ENCODE measurements at places on chromosomes 7 and 10.

DNA sequence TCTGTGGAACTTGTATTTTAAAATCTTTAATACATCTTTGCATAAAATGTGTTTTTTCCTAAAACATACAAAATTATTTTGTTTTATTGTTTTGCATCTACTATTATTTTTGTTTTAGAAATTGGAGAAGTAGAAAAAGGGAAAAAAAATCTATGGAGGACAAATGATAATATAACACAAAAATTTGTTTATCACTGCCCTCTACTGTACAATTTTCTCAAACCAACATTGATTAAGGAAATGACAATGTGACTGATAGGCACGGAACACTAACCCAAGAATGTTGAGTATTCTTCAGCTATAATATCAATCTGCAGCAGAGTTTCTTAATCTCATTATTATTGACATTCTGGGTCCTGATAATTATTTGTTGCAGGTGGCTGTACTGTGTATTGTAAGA lies 9.5 kb upstream of the ING3 start:
- peak; percentile 36 for DNase-seq

DNA sequence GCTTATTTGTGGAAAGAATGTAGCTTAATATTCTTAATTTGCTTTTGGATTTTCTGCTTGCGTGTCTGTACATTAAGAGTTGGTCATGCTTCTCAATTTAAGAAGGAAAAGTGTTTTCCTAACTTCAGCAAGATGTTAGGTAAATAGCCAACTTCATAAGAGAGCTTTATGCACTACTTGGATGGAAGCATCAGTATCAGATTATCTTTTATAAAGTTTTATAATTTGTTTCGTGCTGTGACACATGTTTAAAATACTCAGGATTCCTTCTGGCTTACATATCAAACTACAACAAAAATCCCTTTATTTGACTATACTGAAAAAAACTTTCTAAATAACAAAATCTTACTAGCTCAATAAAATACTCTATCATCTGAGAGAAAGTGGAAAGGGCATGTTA lies 34.8 kb upstream of the AGR2 start:
- no peak for DNase-seq

DNA sequence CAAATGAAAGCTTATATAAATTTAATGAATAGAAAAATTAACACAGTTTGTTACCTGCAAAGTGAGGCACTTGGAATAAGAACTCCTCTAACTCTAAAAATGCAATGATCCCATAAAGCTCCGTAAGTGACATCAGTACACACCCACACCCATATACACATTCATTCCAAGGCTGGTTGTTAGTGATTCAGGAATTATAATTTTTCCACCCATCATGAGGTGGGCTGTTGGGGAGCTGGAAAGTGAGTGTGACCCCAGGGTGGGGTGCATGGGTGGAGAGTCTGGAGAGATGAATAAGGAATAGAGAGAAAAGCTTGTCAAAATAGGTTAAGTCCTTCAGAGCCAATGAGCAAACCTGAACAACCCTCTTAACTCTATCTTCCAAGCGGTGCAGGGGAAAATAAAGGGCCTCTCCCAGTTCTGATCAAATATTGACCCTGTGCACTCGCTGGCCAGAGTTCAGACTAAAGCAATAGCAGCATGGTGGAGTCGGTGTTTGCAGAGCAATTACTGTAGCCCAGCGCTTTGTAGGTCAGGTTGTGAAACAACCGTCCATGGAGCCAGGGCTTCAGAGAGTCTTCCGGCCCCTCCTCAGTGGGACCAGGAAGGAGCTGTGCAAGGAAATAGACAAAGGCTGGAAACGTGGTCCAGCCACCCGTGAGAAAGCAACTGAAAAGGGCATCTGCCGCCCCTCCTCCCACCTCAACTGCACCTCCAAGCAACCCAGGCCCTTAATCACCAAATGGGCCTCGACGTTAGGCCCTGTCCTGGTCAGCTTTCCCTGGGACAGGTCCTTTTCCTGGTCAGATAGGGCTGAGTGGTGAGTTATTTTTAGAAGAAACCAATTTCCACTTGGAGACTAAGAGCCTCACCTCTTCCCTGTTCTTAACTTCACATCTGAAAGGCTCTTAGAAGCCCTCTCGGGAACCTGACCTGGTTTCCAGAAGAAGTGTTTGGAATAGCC lies 61.2 kb downstream of the SH3PXD2A start:
- no peak for DNase-seq

DNA sequence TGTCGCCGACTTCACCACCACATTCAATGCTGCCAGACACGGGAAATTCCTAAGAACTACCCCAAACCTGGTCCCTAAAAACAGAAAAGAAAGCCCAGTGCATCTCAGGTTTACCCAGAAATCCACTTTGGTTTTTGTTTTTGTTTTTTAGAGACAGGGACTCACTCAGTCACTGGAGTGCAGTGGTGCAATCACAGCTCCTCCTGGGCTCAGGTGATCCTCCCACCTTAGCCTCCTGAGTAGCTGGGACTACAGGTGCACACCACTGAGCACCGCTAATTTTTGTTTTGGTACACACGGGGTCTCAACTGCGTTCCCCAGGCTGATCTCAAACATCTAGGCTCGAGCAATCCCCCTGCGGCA lies 22.8 kb downstream of the MAD1L1 start:
- DNase-seq: no peak

- no peak for DNase-seq
Measured at GRCh38 chr10:133445751-133446708, 7.7 kb upstream of the SCART1 start.

DNA sequence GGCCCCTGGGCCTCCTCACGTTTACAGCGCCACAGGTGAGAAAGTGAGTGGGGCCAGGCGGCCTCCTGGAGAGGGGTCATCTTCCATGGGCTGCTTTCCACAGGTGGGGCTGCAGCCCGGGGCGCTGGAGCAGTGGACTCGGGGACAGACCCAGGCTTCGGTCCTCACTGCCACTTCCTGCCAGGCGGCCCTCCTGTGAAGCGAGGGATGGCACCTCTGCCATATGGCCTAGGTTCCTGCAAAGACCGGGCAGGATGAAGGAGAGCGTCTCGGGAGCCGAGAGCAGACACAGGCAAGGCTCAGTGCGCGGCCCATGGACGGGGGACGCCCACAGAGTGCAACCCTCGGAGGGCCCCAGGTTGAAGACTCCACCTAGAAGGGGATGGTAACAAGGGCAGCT lies 106.8 kb downstream of the MAD1L1 start:
- DNase-seq: no peak

GRCh38 chr7:118298771-118299170 lies 74.3 kb downstream of the ANKRD7 start:
- DNase-seq: no peak

DNA sequence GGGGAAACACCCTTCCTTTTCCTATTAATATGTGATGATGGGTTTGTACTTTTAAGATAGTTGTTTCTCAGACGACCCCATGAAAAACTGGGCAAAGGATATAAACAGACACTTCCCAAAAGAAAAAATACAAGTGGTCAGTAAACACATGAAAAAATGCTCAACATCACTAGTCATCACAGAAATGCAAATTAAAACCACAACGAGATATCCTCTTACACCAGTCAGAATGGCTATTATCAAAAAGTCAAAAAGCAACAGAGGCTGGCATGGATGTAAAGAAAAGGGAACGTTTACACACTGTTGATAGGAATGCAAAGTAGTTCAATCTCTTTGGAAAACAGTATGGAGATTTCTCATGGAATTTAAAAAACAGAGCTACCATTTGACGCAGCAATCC lies 111.4 kb upstream of the ZEB1 start:
- DNase-seq: no peak

GRCh38 chr10:127797339-127797738 lies 60.4 kb downstream of the FOXI2 start:
- no peak for DNase-seq

- DNase-seq: no peak
Measured at GRCh38 chr7:105637755-105638154, 56.5 kb upstream of the EFCAB10 start.

GRCh38 chr10:33967606-33968120 lies 633.2 kb upstream of the NRP1 start:
- no peak for DNase-seq

DNA sequence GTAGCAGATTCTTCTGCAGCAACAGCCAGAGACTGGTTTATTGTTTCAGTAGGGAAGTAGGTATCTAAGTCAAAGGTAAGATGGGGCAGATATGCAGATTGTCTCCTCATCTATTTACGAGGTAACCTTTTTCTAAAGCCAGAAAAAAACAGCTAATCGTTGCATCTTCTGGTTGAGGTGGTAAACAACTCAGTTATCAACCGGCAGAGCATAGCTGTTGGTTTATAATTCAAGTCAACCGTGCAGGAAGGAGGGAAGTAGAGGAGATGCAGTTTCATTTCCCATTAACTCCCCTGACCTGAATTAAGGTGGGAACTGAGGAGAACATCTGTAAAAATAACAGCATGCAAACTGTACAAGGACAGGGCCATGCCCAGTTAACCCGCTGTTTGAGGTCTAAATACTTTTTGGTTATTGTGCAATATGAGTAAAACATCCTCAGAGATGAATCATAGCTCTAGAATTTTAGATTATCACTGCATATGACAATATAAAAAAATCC lies 156.5 kb upstream of the ITGB1 start:
- DNase-seq: no peak

GRCh38 chr7:73435471-73436009 lies 2.0 kb downstream of the FZD9 start:
- DNase-seq: no peak

- DNase-seq: no peak
Measured at GRCh38 chr7:91288208-91288824, 24.1 kb downstream of the FZD1 start.

DNA sequence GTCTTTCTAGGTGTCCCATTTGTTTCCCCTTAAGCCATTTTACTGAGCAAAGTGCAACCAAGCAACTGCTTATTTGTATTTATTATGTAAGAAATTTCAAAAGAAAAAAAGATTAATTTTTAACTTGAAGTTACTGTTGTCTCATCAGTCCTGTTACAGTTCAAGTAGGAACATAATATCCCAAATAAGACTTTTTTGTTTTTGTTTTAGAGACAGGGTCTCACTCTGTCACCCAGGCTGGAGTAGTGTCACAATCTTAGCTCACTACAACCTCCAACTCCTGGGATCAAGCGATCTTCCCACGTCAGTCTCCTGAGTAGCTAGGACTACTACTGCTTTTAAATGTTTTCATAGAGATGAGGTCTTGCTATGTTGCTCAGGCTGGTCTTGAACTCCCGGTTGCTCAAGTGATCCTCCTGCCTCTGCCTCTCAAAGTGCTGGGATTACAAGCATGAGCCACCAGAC lies 101.9 kb downstream of the MICU1 start:
- no peak for DNase-seq

DNA sequence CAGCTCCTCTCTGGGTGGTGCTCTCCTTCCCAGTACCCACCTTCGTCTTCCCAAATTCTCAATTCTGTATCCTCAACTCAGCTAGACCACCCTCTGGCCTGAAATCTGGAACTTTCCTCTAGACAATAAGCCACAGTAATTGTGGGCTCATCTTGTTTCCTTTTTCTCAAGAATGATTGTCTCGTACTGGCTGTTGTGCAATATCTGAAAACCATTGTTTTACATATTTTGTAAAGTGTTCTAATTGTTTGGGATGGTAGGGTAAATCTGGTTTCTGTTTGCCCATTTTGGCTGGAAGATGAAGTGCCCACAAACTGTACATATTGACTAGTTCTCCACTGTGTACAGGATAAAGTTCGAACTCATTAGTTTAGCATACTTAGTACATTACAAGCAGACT lies 11.3 kb upstream of the NOBOX start:
- DNase-seq: no peak

GRCh38 chr7:151824373-151824933 lies 52.5 kb downstream of the PRKAG2 start:
- DNase-seq: peak; percentile 20

DNA sequence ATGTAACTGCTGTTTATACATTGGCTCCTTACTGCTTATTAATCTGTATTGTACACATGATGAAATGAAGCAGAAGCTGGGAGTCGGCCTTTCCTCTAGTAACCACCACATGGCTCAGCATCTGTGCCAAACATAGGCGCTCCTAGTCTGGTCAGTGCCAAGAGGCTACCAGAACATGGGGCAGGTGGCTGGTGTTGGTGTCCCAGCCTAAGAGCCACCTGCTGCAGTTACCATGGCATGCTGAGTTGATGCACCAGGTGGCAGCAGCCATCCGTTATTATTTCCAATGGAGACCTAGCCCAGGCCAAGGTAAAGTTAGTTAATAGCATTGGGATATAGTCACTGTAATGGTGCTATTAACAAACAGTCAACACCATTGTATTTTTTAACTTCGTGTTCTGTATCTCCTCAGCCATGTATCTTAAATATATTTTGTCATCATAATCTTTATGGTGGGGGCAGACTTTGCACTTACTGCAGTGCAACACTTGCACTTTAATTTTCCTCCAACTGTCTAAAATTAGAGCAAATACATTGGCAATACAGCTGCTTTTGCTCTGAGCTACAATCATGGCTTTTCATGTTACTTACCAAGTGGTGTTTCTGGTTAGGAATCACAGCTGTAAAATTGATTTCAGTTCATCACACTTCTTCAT lies 33.1 kb downstream of the HBP1 start:
- DNase-seq: peak; percentile 16

- DNase-seq: no peak
Measured at GRCh38 chr7:95976369-95977060, 204.2 kb downstream of the DYNC1I1 start.

- no peak for DNase-seq
Measured at GRCh38 chr7:139430443-139430842, 53.0 kb downstream of the KLRG2 start.

- no peak for DNase-seq
Measured at GRCh38 chr10:107952649-107953556, 788.4 kb upstream of the SORCS1 start.

- no peak for DNase-seq
Measured at GRCh38 chr10:61543831-61544230, 90.7 kb upstream of the TMEM26 start.

DNA sequence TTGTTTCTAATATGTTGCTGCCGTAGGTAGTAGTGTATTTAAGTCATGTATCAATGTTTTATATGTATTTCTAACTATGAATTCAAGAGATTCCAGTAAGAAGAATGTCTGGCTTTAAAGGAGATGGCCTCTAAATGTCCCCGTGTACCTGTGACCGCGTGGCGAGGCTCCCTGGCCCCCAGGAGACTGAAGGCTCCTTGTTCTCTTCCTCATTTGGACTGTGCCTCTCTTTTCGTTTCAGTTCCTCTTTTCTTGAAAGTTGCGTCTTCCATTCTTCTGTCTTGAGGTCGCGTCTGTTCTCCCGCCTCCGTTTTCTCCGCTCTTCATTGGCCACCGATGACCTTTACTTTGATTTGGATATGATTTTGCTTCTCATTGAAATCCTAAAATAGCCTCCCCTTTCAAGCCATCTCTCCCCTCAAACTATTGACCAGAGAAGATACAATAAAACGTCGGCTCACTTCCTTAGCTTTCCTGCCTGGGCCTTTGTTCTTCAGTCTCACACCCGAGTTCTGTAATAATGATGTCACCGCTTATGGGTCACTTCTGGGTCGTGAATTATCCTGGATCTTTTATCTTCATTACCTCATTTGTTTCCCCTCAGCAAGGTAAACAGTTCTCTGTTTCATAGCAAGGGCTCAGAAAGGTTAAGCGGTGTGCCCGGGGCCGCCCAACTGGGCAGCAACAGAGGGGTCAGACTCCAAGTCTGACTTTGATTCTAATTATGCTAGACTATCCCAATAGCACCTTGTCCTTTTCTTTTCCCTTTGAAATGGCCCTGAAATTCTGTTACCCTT lies 28.7 kb downstream of the WIPI2 start:
- peak; percentile 22 for DNase-seq

GRCh38 chr7:37920305-37920848 lies at the start of gene EPDR1:
EPDR1 (plus strand) TSS chr7:37920640; CDS start chr7:37920940, 300 bp downstream.
- no peak for DNase-seq

GRCh38 chr10:132826524-132827422 lies 40.8 kb upstream of the NKX6-2 start:
- DNase-seq: no peak

All from umbilical cord (tissue), 2 donors.